Right ventricle myocardium inferior (tissue), 1 donor: ENCODE measurements at places on chromosomes 3 and 15.
A peak's percentile ranks its signal among the peaks of the same experiment; 100 is the strongest.

- DNase-seq = no peak
Measured at GRCh38 chr15:41323611-41324010, 8.8 kb downstream of the OIP5 start.

DNA sequence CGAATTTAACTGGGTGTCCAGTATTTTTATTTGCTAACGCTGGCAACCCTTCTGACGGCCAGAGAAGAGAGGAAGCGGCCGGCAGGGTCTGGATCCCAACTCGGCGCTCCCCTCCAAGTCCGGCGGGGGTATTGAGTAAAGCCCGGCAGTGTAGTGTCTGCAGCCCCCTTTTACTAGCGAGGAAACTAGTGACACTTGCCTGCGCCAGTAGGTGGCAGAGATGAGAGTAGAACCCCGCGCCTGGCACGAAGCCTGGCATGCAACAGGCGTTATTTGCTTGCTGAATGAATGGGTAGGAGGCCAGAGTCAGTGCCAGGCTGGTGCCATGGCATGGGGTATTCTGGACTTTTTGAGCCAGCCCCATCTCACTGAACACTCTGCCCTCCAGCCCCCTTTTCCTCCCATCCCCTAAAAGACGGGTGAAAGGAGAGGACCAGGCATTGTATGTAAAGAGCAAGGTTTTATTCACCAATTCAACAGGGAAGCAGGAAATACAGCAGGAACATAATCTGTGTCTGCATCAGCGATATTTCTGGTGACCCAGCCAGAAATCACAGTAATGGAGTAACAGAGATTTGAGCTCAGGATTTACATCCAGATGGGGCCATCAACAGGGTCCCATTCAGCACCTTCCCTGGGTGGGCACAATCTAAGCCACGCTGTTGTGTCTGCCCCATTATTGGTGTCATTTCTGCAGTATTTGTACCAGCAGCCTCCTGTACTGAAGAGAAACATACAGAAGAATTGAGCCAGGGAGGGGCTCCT, 788 bp upstream of the WDR73 start:
- peak; percentile 91 for DNase-seq

DNA sequence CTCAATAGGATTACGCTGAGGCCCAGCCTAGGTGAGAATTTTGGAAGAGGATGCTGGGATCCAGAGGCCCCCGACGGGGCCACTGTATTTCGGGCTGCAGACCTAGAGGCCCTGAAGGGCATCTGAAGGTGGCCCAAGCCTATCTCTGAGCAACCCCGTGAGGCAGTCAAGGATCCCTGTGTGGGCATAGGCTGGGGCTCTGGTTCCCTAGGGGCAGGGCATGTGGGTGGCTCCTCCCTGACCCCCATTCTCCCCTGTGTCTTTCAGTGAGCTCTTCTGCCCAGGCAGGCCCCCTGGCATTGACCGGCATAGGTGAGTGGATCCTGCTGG, 216.0 kb downstream of the SNRPN start:
- DNase-seq = no peak

GRCh38 chr3:4309491-4310128, 6.4 kb downstream of the SETMAR start:
- DNase-seq = no peak

- DNase-seq = no peak
Measured at GRCh38 chr3:126798521-126798920, 94.5 kb downstream of the CHCHD6 start.

DNA sequence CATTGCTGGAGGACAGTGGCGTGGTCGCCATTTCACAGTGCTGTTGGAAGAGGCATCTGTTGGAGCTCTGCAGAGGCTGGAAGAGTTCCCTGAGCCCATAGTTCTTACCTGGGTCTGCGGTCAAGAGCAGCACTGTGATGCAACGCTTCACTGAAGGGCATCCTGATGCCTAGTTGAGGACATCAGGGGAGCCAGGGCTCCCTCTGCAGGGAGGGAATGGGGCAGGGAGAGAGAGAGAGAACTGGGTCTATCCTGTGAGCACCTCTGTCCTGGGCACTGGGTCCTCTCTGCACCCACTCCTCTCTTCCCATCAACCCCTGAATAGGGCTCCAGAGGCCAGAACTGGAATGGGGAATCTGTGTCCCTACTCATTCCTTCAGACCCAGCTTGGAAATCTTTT, 23.9 kb upstream of the MOBP start:
- DNase-seq = no peak

GRCh38 chr3:4738737-4739274, 240.4 kb upstream of the BHLHE40 start:
- DNase-seq = no peak

GRCh38 chr15:29364426-29365078, 94.9 kb upstream of the NSMCE3 start:
- DNase-seq = no peak

DNA sequence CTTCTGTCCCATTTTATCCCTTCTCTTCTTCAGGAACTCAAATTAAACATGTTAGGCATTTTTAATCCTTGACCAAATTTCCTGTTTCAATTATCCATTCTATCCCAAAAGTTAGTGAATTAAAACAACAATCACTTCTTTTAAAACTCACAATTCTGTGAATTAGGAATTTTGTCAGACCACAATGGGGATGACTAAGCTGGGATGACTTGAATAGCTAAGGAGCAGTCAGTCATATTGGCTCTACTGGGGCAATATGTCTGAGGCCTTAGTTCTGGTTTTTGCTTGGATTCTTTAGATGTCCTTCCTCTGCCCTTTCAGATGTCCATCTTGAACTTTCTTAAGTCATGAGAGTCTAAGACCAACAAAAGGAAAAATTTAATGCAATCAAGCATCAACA, 178.2 kb upstream of the TGFBR2 start:
- DNase-seq = no peak

DNA sequence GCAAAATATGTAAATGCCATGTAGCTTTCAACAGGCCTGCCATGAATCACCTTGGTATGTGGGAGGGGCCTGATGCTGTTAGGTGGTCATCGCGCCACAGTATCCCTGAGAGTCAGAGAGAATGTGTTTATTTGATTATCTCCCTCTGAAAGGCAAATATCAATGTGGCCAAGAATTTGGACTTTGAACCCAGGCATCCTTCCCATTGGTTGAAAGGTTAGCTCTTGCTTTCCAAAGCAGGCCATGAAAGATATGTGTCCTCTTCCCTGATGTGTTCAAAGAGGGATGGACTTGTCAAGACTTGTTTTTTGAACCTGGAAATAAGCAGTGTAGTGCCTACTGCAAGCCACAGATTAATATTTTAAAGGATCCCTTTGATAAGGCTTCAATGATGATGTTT, 36.7 kb downstream of the SRP14 start:
- no peak for DNase-seq

GRCh38 chr3:129014793-129015345, 13.8 kb downstream of the EFCC1 start:
- no peak for DNase-seq

DNA sequence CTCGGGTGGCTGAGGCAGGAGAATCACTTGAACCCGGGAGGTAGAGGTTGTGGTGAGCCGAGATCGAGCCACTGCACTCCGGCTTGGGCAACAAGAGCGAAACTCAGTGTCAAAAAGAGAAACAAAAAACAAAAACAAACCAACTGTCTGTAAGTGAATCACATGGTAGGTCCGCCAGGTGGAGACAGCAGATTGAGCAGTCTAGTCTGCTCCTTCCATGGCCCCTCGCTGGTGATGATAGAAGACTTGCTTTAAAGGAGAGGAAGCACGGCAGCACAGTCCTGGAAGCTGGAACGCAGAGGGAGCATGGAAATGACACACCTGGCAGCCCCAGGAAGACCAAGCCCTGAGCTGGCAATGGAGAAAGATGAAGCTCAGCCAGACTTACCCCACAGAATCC, 31.4 kb upstream of the MGLL start:
- no peak for DNase-seq

GRCh38 chr3:143837076-143837475, 11.2 kb downstream of the SLC9A9 start:
- DNase-seq = no peak

DNA sequence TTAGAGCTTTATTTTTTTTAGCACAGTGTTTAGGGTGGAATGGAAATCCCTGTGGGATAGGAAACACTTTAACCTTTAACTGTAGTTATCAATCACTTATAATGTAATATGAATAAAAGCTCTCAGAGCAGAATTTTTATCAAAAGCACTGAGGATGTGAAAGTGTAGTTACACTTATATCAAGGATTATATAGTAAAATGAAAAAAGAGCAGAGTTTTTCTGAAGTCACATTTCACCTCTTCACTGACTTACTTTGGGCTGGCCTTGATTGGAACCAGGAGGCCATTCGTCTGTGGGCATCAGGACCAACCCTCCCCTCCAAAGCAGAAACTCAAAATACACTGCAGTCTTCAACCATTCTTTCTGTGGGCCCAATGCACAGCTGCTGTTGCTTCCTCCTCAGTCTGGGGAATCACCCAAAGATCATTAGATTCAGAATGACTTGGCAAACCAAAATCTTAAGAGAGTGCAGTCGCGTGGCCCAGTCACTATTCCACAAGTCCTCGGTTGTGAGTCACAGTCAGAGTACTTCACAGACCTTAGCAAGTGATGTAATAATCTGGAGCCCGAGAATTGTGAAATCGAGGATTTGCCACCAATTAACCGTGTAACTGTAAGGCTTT, 132.6 kb upstream of the COL8A1 start:
- DNase-seq = peak; percentile 62

GRCh38 chr3:124131158-124131557, 139.2 kb upstream of the ROPN1 start:
- DNase-seq = no peak

GRCh38 chr3:2993736-2994135, 116.4 kb downstream of the IL5RA start:
- DNase-seq = no peak

DNA sequence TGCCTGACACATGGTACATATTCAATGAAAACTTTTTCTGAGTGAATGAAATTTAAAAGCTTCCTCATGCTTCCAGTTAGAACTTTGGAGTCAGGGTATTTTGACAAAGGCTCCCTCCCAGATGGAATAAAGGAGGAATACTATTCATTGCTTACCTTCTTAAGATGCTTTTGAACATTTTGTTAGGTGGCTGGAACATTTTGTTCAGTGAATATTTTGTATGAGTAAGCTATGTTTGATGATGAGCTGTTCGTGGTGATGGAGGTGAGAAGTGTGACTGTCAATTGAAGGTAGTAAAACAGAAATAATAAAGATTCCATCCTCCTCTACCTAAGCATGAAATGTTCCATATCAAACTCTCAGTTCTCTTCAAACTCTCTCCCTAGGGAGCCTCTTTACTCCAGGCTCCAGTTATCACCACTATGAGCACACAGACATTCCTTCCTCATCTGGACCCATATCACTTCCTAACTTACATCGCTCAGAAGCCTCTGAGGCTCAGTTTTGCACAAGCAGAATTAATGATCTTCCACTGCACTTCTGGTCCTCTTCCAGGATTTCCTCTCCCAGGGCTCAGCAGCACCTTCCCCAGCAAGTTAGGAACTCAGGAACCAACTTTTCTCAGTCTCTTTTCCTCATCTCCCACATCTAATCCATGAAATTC, 2.5 kb upstream of the AQP9 start:
- DNase-seq = no peak

DNA sequence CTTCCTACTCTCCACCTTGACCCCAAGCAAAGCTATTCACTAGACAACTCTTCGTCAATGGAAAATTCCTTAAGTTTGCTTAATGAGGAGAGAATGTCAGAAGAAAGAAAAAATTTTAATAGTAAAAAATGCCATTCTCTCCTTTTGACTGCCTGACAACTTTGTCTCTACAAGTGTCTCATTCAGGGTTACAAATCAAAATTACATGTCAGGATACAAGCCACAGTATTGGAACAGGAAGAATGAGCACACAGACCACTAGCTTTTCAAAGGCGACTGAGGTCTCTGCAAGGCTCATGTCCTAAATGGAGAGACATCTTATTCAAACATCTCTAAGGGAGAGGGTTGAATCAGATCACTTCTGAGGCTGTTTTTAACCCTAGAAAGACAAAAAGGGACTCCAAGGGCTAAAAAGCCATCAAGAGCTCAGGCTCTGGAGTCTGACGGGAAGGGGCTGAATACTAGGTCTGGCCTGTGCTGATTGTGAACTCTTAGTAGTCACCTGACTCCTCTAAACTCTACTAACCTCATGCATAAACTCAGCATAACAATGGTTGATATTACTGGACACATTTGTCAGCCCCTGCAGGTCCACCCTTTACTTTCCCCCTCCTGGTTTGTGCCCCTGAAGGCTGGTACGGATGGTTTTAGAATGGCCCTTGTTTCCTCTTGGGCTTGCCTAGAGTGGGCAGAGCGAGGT, 12.8 kb upstream of the MEIS2 start:
- no peak for DNase-seq
